Activated CD4-positive, alpha-beta T cell treated with anti-CD3 and anti-CD28 coated beads for 24 hours (primary cell): ENCODE measurements at places on chromosomes 13 and 19.

DNA sequence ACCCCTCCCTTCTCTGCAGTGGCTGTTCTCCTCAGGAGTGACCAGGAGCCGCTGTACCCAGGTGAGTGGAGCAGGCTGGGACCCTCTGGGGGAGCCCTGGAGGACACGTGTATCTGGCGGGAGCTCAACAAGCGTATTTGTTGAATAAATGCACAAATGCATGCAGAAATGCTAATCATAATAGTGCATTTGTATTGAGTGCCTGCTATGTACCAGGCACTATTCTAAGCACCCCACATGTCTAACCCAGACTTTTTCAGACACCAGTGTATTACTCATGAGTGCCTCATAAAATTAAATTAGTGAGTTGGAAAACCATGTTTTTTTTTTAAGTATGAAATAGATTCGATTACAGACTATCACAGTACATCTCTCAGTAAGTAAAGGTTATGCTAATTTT lies 7.9 kb downstream of the HPN start:
- DNase-seq, result no peak

- DNase-seq, result no peak
Observed at GRCh38 chr13:28239374-28239773, 101.0 kb downstream of the PAN3 start.

DNA sequence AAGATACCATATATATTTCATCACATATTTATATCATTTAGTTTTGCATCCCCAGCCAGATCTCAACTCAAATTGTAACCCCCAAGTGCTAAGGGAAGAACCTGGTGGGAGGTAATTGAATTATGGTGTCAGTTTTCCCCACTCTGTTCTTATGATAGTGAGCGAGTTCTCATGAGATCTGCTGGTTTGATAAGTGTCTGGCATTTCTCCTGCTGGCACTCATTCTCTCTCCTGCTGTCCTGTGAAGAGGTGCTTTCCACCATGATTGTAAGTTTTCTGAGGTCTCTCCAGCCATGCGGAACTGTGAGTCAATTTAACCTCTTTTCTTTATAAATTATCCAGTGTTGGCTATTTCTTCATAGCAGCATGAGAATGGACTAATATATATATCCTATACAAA lies 462.5 kb upstream of the SLITRK5 start:
- no peak for DNase-seq

DNA sequence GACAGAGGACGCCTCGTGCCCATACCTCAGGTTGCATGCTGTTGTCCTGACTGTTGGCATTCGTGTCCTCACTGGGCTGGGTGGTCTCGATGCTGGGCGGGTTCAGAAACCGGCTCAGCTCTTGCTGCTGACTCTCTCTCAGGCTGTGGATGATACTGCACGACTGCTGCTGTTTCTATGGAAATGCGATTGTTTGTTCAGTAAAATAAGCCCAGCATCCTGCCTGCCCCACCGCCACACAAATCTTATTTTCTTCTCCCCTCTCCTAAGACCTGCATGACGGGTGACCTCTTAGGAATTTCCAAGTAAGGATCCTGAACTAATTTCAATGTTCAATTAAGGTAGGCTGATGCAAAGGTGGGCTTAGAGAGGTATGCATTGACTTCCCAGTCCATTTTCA lies 356.5 kb downstream of the NALCN start:
- DNase-seq, result no peak

- no peak for DNase-seq
Observed at GRCh38 chr19:18939922-18940768, 872 bp downstream of the HOMER3 start.

DNA sequence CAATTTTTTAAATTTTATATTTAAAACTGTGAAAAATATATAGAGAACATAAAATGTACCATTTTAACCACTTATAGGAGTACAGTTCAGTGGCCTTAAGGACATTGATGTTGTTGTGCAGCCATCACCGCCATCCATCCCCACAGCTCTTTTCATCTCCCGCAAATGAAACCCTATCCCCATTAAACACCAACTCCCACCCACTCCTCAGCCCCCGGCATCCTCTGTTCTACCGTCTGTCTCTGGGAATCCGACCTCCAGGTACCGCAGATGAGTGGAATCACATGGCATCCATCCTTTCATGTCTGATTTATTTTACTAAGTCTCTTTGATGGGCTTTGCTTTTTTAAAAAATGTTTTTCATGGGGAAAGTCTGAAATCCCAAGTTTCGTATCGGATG lies 23.8 kb upstream of the SMIM17 start:
- no peak for DNase-seq

DNA sequence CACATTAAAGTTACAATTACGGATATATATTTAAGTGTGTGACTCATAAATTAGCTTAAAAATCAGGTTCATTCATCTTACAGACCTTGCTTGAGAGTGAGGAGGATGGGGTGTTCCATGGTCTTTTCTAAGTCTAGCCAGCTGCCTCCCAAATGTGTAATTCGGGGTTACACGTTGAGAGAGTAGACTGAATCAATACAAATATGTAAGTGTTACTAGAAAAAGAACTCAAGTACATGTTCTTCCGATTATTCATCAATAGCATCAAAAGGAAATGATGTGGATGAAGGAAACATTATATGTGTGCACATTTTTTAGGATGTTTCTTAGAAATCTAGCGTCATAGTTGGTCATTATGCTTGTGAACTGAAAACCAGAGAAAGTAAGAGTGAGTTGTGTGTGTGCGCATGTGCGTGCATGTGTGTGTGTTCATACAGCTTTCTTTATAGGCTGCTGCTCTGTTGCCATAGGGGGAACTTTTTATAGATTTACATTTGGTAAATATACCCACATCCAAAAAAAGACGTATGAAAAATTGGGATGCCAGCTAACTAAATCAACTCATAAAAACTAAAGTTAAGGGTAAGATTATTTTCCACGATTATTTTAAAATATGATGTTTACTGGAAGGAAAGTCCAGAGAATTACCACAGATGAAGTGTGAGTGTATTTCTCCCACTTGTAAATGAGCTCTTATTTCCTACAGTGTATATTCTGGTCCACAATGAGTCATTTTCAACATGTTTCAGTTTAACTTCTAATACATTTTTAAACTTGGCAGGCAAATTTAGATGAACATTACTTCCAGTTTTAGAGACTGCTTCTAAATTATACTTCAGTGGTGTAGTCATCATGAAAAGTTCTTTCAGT lies 82.4 kb downstream of the PIBF1 start:
- no peak for DNase-seq

- DNase-seq, result no peak
Observed at GRCh38 chr19:34363094-34363493, 1.9 kb upstream of the GPI start.

GRCh38 chr19:888581-889385 lies 4.2 kb downstream of the MED16 start:
- DNase-seq, result no peak
